Right forelimb (tissue), 1 donor: ENCODE measurements at places on chromosomes 5 and 9.

GRCh38 chr9:70801181-70801829 lies 320.1 kb downstream of the TRPM3 start:
- no peak for DNase-seq

GRCh38 chr9:97398999-97399758 lies 12.7 kb upstream of the TDRD7 start:
- DNase-seq, result peak; percentile 60

- no peak for DNase-seq
Observed at GRCh38 chr9:70411121-70411929, 3.1 kb downstream of the KLF9 start.

DNA sequence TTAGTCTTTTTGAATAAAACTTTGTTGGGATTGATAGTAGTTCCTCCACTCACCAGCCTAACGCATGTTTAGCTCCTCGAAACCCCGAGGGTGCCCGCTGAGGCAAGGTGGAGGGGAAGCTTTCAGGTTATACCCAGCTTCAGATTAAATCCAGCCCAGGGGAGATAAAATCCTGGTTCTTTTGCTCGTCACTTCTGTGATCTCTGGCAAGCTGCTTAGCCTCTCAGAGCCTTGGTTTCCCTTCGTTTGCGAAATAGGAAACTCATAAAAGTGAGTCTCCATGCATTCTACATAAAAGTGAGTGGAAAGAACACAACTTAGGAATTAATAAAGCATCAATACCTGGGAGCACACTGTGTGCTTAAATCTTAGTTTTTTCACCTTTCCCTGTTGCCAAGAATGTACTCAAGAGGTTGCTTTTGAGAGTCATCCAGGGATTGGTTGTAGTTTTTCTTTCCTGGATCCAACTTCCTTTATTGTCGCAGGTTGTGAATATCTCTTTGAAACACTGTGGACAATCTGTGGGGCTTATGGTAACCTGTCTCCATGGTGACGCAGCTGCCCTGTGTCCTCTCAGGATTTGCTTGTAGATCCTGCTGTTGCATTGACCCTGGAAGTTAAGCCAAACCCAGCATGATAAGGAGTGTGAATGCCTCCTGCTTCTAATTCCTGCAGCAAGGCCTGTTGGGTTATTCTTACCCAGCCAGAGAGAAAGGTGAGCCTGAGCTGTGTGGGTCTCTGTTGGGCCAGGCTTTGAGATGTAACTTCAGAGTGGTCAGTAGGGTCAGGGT lies 2.0 kb downstream of the GALNT12 start:
- DNase-seq, result no peak

- DNase-seq, result no peak
Observed at GRCh38 chr9:32931129-32931528, 70.3 kb downstream of the APTX start.

DNA sequence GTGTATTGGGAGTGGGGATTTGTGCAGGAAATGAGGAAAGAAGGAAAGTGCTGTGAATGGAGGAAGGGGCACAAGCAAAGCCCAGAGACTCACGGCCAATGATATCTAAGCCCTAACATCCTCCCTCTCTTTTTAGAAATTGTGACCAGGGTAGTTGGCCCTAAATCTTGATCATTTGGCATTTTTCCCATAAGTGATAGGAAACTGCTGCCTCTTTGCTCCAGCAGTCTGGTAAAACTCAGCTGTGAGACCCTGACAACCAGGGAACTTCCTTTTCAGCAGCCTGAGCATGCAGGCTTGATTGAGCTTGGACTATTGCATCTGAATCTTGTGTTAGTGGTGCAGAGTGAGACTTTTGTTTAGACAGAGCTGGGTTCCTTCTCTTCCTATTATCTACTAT lies 9.6 kb upstream of the ADRB2 start:
- no peak for DNase-seq
